Fibroblast of skin of right biceps (primary cell): ENCODE measurements at places on chromosomes 11 and 22.
A peak's percentile ranks its signal among the peaks of the same experiment; 100 is the strongest.

GRCh38 chr11:124583781-124584180, 14.0 kb downstream of the OR8A1 start:
- no peak for DNase-seq

- no peak for DNase-seq
Observed at GRCh38 chr11:35983981-35984380, 40.1 kb downstream of the LDLRAD3 start.

DNA sequence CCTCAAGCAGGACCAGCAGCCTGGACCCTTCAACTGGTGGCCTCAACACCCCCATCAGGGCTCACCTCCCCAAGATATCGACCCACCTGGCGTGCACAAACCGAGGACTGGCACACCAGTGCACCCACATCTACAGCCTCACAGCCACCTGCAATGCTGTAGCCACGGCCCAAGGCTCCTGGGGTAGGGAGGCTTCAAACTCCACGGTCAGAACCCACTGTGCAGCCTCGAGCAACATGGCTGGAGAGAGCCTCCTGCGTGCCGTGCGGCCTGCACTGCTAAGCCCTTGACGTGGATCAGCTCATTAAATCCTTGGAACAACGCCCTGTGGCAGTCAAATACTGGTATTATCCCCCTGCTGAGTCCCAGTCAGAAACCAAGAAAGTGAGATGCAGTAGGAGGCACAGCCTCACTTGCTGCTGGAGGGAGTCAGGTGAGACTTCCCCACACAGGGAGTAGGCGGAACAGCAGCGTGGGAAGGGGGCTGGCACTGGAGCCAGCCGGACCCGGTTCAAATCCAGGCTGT, 4.6 kb downstream of the CARD10 start:
- no peak for DNase-seq

DNA sequence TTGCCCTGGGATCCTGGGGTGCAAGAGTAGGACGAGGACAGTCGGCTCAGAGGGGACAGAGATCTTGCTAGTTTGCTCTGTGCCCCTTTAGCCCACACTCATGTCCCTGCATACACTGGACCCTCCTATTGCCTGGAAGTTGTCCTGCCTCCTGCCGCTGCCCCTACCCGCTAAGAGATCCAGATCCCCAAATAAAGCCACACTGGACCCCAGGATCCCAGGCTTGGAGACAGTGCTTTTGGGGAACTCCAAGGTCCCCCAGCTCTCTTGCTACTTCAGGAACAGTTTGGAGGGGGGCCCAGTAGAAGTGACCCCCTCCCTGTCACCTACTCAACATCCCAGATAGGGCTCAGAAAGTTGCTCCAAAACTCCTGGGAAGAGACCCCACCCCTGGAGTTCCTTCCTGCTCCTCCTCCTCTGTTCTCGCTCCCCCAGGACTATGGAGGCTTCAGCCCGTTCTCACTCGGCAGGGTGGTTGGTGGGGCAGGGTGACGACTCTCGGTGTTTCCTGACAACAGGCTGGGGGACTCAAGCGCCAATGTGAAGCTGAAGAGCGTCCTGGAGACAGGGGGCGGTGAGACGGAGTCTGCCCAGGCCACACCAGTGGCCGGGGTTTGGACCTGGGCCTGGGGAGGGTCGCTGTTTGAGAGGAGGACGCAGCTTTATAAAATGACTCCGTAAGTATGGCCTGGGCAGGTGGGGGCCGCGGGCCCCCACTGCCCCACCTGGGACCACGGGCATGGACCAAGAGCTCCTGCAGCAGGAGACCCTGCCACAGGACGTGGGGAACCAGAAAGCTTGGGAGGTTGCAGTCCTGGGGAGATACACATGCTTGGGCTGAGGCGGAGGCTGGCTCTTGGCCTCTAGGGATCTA, 19.2 kb upstream of the TUB start:
- no peak for DNase-seq

DNA sequence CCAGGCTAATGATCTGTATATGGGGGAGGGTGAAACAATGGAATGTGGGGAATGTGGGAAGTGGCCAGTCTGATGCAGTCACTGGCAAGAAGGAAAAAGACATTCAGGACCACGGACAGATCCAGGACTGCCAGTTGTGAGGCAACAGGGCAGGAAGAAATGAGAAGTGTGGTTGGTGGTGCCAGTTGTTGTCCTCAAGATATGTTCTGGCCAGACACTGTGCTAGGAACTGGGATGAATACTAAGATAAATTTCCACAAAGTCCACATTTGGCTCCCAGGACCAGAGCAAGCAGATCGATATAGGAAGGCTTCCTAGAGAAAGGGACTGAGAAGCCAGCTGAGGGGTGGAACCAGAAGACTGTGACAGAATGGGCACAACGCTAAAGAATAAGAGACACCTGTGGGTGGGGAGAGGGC, 6.8 kb upstream of the TPBGL start:
- peak; percentile 66 for DNase-seq
